Stimulated activated CD8-positive, alpha-beta memory T cell treated with anti-CD3 and anti-CD28 coated beads, Interleukin-2, amount 100 ng/mL, for 1 hour (primary cell): ENCODE measurements at places on chromosomes 4 and X.

- no peak for DNase-seq
Observed at GRCh38 chr4:116847616-116848015, 237.8 kb downstream of the TRAM1L1 start.

- DNase-seq, result no peak
Observed at GRCh38 chrX:130654409-130654950, 248.5 kb downstream of the ENOX2 start.

GRCh38 chrX:111270339-111270738 is at the start of gene CAPN6:
Gene CAPN6, minus strand, starts transcription at chrX:111270483. Its CDS starts 6,547 bp downstream, at chrX:111263936.
- DNase-seq, result no peak

DNA sequence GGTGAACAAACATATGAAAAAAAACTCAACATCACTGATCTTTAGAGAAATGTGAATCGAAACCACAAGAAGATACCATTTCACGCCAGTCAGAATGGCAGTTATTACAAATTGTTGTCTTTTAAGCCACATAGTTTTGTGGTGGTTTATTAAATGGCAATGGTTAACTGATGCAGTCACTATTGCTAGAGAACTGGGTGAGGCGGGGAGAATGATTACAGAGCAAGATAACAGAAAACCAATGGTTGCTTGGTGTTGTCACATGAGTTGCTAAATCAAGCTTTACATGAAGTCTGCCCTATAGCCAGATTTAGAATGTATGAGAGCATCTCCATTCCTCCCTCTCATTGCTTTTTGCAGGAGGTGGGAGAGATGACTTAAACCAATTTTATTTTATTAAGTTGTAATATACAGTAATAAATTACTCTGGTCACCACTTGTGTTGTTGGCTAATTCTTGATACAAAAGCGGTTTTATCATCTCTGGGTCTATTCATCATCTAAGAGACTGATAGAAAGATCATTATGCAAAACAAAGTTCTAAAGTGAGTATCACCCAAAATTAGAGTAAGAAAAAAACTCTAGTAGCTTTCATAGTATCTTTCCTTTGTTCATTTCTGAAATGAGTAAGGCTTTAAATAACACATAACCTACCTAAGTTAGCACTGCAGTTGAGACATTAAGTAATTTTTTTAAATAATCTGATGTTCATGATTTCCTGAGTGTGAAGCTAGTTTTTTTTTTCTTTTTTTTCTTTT is 859.5 kb downstream of the STIM2 start:
- no peak for DNase-seq

GRCh38 chr4:158535130-158535614 is 13.5 kb downstream of the RXFP1 start:
- no peak for DNase-seq

- DNase-seq, result no peak
Observed at GRCh38 chrX:14064626-14065432, 35.1 kb upstream of the GEMIN8 start.

GRCh38 chr4:135548711-135549110 is 1347.1 kb upstream of the PABPC4L start:
- no peak for DNase-seq

GRCh38 chrX:52166840-52167239 is 17.8 kb upstream of the MAGED4 start:
- no peak for DNase-seq

DNA sequence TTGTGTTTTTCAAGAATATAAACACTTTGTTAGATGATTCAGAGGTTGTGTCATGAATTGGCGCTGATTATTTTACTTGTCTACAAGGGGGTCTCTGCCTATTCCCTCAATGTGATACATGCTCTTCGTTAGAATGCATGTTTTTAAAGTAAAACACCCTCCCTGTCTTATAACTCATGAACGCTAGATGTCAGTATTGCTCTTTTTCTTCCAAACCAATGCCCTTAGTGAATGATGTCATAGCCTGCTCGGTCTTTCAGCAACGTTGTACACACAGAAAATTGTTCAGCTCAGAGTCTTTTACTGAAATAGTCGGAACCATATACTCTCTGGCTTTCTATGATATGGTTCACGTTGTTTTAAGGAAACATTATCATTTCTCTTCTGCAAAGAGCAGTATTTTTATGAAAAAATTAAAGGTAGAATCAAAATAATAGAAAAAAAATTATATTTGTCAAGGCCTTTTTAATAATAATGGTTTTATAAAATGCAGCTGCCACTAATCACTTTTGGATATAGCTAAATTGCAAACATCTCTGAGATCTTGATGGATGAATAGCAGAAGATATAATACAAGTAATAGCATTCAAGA is 292.9 kb downstream of the TLL1 start:
- DNase-seq, result no peak

DNA sequence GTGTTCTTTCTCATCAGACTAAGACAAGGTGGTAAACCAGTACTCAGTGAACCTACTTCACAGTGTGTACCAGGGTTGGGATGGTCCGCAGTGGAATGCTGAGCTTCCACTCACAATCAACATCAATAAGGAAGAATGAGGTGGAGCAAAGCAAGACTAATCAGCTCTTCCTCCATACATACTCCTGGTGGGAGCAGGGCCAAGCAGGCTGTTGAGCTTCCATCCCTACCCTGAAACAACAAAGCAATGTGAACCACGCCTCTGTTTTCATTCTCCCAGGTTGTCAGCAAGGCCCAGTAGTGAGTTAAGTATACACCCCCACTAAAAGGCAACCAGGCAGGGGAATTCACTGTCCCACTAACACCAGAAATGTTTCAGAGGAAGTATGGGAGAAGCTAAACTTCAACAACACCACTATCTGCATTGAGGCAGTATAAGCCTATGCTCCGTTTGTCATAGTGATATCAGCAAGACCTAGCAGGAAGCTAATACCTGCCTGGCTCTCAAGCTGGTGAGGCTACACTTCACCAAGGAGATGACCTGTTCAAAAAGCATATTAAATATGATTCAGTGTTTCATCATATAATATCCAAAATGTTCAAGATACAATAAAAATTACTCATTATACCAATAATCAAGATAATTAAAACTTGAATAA is 109.5 kb downstream of the DDX60 start:
- no peak for DNase-seq

DNA sequence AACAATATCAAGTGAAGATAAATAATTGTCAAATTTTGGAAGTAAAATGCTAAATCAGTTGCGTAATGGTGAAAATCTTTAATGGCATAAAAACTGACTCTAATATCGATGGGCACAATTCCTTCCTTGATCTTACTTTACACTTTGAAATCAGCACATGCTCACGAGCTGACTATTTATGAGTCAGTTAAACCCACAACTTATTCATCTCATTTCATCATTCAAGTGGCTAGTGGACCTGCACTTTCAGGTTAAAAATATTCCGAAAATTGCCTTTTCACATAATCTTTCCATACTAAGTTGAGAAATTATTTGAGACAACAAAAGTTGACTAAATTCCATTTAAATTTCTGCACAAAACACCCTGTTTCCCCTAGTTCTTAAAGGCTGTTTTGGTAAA is 582.1 kb upstream of the TENM3 start:
- no peak for DNase-seq

DNA sequence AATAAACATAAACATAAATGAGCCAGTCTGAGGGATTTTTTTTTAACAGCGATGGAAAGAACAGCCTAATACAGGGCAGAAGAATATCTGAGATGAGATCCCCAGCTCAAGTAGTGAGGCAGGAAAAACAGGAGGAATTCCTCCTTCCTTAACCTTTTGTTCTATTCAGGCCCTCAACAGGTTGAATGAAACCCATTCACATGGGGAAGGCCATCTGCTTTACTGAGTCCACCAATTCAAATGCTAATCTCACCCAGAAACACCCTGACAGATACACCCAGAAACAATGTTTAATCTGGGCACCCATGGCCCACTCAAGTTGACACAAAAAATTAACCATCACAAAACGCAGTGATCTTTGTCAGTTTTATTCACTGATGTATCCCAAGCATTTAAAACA is 45.5 kb downstream of the SMIM31 start:
- DNase-seq, result no peak

- no peak for DNase-seq
Observed at GRCh38 chr4:183205709-183206108, 106.7 kb downstream of the WWC2 start.

GRCh38 chr4:40613456-40613855 is 16.2 kb downstream of the RBM47 start:
- DNase-seq, result no peak

DNA sequence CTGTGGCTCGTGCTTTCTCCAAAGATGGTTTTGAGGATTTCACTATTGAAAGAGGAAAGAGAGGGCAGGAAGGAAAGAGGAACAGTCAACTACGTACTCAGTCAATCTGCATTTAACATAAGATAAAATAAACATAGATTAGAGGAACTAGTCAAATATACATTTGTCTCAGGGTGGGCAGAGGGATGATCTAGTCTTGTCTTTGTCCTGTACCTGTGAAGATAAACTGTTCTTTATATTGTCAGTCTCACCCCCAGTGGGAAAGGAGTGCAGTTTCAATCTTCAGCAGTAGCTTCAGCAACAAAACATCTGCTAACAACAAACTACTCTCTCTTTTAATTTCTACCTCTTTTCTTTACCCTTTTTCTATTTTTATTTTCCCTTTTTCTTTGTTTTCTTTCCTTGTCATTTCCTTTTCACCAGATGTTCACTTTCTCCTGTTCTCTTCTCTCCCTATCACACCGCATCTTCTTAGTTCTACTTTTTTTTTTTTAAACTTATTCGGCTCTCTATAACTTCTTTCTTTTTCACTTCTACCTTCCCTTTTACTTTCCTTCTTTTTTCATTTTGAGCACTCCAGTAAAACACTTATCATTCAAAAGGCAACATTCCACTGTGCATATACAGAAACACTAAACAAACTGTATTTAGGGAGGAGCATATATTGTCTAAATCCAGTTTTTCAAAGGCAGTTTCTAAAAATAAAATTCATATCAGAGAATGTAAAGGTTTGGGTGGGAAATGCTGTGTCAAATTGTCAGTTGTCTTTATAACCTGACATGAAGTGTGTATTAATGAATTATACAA is 51.4 kb upstream of the GUCY1A1 start:
- no peak for DNase-seq

GRCh38 chrX:56429581-56429980 is 133.8 kb upstream of the UBQLN2 start:
- no peak for DNase-seq

DNA sequence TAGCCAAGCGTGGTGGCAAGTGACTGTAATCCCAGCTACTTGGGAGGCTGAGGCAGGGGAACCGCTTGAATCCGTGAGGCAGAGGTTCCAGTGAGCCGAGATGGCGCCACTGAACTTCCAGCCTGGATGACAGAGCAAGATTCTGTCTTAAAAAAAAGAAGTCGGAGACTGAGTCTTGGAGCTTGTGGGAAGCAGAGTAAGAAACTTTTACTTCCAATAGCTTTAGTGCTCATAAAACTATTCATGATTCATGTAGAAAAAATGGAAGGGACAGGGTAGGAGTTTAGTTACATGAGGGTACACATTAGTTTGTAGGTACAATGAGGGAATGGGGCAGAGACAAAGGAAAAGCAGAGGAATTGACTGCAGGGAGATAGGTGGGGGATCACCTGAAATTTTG is 19.3 kb downstream of the RAP2C start:
- no peak for DNase-seq

DNA sequence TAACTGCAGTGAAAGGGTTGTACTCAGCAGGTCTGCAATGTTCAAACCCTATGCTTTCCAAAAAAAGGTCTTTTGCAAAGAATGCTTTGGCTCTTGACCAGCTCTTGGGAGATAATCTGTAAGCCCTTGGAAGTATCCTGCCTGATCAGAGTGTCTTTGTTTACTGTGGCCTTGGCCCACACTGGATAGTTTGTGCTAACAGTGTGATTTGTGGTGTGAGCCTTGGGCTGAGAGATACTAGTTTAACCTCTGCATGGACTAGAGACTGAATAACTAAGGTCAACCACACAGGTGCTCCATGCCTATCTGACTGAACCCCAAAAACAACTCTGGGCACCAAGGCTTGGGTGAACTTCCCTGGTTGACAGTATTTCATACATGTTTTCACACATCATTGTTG is 3.6 kb upstream of the MAGED1 start:
- DNase-seq, result no peak

DNA sequence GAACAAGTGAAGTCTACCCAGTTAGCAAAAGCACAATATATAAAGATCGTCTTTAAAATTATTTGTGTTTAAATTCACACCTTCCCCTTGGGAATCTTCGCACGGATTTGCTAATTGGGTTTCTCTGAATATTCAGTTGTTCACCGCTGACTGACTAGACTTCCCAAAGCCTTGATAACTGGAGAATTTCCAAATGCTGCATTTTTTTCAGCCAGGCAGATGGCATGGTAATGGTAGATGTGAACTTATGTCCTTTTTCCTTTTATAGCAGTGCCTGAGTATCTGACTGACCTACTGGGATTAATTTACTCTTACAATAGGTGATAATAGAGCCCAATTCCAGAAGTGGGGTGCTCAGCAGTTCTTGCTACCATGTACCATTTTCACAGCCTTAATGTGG is 548.1 kb downstream of the PACRGL start:
- DNase-seq, result no peak

- no peak for DNase-seq
Observed at GRCh38 chr4:1790005-1790404, 3.1 kb upstream of the FGFR3 start.

DNA sequence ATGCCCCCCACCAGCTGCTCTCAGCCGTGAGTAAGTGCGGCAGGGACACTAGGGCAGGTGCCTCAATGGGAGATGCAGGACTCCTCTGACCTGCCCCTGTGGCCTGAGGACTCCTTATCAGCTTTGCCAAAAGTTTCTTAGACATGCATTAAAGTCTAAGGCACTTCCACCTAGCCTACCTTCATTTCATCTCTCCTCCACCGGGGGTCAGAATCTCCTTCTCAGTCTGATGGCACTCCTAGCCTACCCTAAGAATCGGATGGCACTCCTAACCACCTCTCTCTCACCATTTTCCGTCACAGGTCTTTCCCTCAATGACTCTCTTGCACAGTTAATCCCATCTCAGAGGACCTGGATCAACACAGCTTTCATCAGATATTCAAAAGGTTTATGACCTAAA is 85.9 kb downstream of the OTC start:
- no peak for DNase-seq

GRCh38 chrX:147978931-147979330 is 2.2 kb upstream of the FMR1NB start:
- DNase-seq, result no peak

DNA sequence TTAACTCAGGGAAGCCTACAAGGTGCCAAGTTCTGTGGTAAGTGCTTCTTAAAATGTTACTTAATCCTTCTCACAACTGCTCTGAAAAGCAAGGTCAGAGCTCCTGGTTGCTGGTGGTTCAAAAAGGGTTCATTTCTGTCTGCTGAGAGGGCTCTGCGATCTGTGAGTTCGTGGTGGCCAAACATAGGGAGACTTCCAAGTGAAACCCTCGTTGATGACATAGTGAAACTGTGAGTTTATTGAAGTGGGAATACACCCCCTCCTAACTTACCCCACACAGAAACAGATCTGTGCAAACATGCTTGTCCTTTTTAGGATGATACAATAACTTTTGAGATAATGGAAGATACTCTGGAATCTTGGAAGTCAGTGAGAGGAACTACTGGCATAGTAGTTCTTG is 164.8 kb upstream of the PGRMC2 start:
- no peak for DNase-seq

DNA sequence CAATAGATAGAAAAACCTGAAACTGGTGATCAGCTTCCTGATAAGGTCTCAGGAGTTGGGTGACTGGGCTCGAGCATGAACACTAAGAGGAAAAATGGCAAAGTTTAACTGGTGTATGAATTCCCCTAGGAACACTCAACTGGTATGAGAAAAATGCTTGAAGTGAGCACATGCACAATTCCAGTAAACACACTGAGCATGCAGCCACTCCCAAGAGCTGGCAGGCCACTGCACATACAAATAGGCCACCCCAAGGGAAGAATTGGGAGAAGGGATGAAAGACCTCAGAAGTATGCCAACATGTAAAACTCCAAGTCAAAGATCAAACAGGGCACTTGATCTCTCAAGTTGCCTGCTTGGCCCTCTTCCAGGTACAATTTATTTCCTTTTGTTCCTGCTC is 45.4 kb upstream of the GNPDA2 start:
- DNase-seq, result no peak
